ENCODE measurements at places on chromosomes 7 and 10. TPM values are rescaled to one million over a fixed set of nuclear protein-coding genes. Genes with fewer than 3 reads are reported as not detected.

Gene PRPS1L1
- total RNA-seq, result not detected

DNA sequence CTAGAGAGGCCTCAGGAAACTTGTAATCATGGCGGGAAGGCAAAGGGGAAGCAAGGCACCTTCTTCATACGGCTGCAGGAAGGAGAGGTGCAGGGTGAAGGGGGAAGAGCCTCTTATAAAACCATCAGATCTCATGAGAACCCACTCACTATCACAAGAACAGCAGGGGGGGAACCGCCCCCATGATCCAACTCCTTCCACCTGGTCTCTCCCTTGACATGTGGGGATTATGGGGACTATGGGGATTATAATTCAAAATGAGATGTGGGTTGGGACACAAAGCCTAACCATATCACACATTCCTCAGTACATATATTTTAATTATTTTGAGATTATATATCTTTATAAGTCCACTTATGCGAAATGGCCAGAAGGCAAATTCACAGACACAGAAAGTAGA is 8.9 kb downstream of the HK1 start:
- no peak for DNase-seq

GRCh38 chr7:47337531-47337930 is 244.4 kb downstream of the TNS3 start:
- no peak for DNase-seq

GRCh38 chr7:121079425-121080169 is 91.1 kb downstream of the CPED1 start:
- no peak for DNase-seq

DNA sequence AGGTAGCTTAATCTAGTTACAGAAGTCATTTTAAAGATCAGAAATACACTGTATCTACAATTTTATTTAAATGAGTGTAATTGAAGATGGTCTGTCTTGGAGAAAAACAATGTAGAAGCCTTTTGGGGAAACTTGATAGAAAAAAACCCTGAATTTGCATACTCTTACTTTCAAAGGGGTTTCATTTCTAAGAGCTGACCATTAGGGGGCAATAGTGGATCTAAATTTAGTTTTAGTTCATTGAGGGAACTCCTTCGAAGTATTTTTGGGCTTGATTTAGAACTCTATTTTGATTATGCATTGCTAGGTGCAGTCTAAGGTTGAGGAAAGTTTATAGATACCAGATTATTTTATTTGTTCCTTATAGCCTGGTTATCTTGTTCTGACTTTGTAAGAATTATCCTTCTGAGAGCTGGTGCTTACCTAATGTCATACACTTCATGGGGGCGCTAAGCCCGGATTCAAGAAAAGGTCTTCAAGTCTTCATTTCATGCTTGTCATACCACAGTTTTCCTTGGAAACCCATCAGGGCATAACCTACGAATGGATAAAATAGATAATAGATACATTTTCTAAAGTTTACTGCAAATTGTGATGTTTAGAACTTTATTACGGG is 69.1 kb upstream of the MXI1 start:
- DNase-seq, result peak; percentile 30

DNA sequence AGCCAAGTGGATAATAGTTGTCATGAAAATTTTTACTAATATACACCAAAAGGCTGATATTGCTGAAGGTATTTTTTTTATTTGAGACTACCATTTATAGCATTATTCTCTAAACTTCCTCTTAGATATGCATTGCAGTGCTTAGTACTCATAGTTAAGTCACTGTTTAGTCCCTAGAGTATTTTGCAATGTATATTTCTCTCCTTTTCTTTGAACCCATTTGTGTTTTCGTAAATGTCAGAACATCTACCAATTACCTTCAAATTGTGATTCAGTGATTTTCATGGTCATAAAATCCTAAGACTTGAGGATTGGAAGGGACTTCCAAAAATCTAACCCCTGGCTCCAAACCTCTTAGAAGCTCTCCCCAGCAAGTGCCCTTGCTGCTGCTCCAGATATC is 21.5 kb upstream of the CYP26C1 start:
- no peak for DNase-seq

- no peak for DNase-seq
Observed at GRCh38 chr7:96591900-96592676, 117.6 kb downstream of the SEM1 start.

DNA sequence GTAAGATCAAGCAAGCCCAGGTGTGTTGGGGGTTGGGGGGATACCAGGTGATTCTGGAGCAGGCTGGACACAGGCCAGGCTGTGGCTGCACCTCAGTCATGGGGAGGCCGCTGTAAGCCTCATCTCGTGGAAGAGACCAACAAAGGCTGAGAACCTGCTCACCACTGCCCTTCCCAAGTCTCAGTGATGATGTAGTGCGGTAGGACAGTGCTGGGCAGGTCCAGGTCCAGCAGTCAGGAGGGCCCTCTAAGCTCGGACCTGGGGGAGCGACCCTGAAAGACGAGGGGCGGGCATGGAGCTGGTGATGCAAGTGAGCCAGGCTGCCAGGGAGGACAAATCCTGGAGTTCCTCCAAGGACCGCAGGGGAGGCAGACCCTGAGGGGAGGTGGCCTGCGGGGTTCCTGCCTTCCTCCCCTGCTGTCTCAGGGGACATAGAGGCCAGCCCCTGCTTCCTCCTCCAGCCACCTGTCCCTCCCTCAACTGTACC is 3.3 kb upstream of the PWWP2B start:
- no peak for DNase-seq

GRCh38 chr10:7956508-7956907 is 98.0 kb upstream of the GATA3 start:
- no peak for DNase-seq

DNA sequence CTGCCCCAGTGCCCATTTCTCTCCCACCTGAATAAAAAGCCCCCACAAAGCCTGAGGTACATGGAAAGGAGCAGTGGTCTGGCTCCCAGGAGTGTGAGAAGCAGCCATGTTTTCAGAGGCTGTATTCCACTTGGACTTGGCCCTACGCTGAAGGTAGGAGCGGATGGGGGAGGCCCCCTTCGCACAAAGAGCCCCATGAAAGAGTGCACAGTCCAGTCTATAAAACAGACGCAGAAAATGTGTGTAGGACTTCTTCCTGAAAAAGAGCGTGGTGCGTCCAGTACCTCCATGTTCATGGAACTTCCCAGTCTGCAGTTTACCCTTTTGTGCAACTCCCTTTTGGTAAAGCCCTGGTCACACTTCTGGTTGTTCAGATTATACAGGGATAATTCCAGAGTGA is 69.3 kb downstream of the EGFR start:
- no peak for DNase-seq

GRCh38 chr10:49131507-49132361 is 2.1 kb downstream of the FAM170B start:
- no peak for DNase-seq

GRCh38 chr7:81013083-81013817 is 94.4 kb upstream of the SEMA3C start:
- no peak for DNase-seq

Gene ZPBP
- total RNA-seq, result 0.41 TPM

GRCh38 chr7:143325240-143325639 is 9.3 kb downstream of the CLCN1 start:
- no peak for DNase-seq

GRCh38 chr10:76975126-76975525 is 662.5 kb downstream of the KCNMA1 start:
- DNase-seq, result no peak

DNA sequence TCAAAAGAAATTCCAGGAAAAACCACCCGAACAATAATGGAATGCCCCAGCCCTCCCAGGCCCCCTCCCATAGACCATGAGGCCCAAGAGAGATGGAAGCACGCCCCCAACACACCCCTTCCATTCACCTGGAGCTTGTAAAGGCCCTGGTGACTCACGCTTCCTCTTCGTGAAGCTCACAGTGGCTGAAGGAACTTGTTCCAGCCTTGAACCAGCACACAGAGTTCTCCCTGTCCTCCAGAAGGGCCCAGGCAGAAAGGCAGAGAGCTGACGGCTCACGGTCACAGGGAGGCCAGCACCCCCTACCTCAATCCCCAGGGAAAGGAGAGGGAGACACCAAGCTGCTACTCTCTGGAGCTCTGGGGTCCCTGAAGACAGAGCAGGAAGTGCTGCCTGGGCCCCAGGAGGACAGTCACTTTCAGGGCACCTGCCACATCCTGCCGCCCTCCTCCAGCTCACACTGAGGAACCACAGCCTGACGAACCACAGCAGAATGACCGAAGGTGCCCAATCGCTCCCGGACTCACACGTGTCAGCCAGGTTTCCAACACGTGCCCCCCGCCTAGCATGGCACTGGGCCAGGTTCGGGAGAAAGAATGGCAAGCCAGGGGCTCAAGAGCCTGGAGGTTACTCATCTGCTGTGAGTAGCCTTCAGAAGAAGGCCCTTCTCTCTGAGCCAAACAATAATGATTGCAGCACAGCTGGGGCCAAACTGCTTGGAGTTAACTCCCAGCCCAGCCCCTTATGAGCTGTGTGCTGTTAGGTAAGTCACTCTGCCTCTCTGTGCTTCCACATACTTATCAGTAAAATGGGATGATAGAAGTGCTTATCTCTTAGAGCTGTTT is 52.8 kb downstream of the DLG5 start:
- peak; percentile 49 for DNase-seq

DNA sequence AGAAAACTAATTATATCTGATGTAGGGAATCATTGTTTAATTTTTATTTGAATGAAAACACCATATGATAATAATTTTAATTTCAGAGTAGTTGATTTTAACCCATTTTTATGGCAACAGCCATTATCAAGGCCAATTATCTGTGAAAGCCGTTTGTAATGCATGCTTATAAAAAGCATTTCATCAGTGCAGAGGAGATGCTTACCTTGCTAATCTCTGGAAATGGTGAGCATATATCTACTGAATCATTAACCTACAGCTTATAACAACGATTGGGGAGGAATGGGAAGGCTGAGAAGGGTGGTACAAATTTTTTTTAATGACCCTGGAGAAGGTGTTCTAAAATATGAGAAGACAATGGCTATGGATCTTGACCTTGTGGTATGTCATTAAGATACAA is 235.6 kb downstream of the DGKB start:
- no peak for DNase-seq

Gene PALD1
- 6.9 TPM for total RNA-seq

Gene FOXI2
- total RNA-seq, result not detected

Gene SDHAF3
- 8.6 TPM for total RNA-seq

- DNase-seq, result no peak
Observed at GRCh38 chr7:99594948-99595745, 2.9 kb upstream of the TMEM225B start.

DNA sequence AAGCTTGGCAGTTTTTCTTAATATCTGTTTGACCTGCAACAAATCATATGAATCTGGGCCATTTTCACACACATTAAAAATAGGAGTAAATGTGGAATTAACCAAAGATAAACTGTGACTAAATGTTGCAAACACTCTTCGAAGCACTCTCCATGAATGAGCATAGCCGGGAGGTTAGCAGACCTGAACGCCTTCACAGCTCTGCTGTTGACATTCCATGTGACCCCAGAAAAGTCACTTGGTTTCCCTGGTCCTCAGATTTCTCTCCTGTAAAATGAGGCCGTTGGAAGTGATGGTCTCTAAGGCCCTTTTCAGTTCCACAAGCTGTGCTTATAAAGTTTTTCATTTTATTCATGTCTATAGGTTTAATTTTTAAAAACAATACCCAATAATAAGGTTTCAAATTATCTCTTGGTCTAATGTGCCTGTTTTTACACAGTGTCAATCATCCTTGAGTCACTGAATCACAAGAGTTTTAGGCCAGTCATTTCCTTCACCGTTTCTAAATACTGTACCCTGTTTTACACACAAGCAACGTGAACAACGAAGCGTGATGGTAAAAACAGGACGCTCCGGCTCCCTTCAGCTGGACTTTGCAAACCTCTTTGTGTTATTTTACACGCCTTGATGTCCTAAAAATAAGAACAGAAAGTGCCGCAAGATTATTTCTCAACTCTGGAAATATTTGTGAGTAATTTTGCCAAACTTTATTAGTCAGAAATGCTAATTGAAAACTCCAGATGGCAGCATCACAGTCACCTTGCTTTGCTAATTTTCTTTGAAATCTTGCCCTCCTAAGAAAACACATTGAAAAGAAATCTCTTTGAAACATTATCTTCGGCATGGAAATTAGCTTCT is 38.6 kb upstream of the MET start:
- peak; percentile 5 for DNase-seq

GRCh38 chr10:36220151-36220550 is 578.1 kb upstream of the FZD8 start:
- DNase-seq, result no peak

Gene STAG3
- 1.2 TPM for total RNA-seq

GRCh38 chr10:96655461-96656197 is 64.7 kb downstream of the PIK3AP1 start:
- no peak for DNase-seq

GRCh38 chr7:29641651-29642050 is 78.0 kb downstream of the PRR15 start:
- DNase-seq, result no peak

Gene INMT
- total RNA-seq, result 0.41 TPM

Gene VSIR
- 2.0 TPM for total RNA-seq

DNA sequence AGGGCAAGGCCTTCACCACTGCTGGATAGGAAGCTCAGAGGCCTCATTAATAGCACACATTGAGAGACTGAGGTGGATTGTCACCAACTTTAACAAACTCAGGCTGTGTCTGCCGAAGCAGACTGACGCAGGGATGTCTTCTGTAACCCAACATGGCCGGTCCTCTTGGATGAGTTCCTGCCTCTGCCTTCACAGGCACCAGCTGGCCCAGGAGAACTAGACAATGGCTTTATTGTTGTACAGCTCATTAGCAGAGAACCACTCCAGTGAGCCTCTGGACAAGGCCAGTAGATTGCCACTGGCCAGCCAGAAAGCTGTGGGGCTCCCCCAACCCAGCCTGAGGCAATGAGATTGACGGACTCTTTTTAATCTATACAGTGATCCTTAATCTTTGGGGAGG is 9.4 kb downstream of the NODAL start:
- DNase-seq, result peak; percentile 76

Gene CDNF
- total RNA-seq, result 0.82 TPM

Gene CPA1
- not detected for total RNA-seq

DNA sequence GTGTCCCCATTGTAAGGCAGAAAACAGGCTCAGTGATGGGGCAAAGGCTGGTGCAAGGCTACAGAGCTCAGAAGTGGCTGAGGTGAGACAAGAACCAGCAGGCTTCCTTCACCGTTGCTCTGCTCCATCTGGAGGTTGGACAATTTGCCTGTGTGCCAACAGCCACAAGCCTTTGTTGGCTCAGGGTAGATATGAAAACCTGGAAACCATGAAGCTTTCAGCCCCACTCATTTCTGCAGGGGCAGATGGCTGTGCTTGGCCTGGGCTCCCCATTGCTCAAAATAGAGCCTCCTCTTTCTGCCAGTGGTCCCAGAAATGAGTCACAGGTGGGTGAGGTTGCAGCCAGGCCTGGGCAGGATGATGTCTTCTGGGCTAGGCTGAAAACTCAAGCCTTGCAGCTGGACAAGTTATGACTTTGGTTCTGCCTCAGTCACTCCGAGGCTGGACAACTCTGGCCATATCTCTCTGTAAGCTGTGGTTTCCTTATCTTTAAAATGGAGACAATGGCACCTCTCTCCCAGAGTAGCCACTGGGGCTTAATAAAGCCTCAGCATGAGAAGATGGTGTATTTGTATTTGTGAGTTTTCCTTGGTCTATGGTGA is 12.2 kb upstream of the ZNF273 start:
- peak; percentile 16 for DNase-seq

Data from frontal cortex (tissue), 4 donors.